SHP77 (cell line): ENCODE measurements at places on chromosomes 3 and 15.

DNA sequence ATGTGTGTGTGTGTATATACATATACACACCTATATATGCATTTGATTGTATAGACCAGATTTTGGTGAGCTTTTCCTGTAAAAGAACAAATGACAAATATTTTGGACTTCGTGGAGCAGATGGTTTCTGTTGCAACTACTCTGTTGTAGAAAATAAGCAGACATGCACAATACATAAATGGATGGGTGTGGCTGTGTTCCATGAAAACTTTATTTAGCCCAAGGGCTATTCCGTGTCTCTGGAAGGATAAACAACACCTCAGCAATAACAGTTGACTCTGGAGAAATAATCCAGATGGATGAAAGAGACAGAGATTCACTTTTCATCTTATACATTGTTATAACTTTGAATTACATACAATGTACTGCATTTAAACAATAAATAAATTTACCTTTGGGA is 441.4 kb downstream of the CNTN3 start:
- no peak for DNase-seq

GRCh38 chr15:101159936-101160815 is 91.7 kb downstream of the CHSY1 start:
- no peak for DNase-seq

DNA sequence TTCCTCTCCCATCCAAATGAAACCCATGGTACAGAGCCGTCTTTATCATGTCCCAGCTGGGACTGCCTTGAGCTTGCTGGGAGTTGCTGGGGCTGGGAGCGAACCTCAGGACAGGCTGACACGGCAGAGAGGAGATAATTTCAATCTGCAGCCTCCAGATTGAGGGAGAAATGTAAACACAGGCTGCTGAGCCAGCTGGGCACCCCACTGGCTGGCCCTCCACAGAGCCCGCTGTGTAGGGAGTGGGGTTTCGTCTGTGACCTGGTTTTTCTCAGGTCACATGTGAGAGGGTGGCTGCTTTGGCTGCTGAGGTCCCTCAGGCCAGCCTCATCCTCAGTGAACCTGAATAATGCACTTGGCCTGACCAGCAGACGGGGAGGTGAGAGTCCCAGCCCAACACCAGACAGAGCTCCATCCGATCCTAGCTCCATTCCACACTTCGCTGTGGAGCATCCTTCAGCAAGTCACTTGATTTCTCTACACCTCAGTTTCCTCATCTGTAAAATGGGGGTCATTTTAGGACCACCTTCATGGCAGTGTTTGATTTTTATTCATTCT is 121.6 kb upstream of the MRPS22 start:
- no peak for DNase-seq

- DNase-seq = no peak
Measured at GRCh38 chr3:102193255-102193654, 241.6 kb upstream of the ZPLD1 start.

GRCh38 chr3:65277798-65278197 is 590.0 kb upstream of the ADAMTS9 start:
- no peak for DNase-seq

GRCh38 chr3:5309171-5309570 is 121.7 kb downstream of the EDEM1 start:
- no peak for DNase-seq

DNA sequence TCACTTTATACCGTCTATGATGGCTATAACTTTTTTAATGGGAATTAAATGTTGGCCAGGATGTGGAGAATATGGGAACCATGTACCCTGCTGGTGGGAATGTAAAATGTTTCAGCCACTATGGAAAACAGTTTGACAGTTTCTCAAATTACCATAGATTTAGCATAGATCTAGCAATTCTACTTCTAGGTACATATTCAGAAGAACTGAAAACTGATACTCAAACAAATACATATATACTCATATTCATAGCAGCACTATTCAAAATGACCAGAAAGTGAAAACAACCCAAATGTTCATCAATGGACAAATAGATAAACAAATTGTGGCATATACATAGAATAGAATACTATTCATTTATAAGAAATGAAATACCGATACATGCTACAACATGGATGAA is 539.4 kb downstream of the IGSF11 start:
- DNase-seq = no peak

- DNase-seq = no peak
Measured at GRCh38 chr3:134351427-134351826, 22.8 kb downstream of the AMOTL2 start.

- DNase-seq = no peak
Measured at GRCh38 chr3:129773691-129774663, 119.5 kb downstream of the TMCC1 start.

DNA sequence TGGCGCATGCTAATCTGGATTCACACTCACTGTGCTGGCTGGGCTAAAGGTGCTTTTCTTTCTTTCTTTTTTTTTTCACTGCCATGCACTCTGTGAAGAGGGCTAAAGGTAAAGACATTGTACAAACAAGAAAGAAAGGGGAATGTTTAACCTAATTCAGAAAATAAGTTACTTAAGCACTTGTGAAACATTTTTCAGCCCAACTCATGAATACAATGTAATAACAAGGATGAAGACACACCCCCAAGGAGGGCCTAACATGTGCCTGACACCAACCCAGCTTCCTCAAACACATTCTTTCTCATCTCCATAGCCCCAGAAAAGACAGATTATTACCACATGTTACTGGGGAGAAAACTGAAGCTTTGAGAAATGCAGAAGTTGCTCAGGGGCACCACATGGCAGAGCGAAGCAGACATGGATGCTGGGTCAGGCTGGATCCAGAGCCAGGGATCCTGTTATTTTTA is 5.7 kb downstream of the STIMATE start:
- no peak for DNase-seq

- no peak for DNase-seq
Measured at GRCh38 chr15:69484837-69485236, 32.2 kb downstream of the RPLP1 start.

- DNase-seq = peak; percentile 63
Measured at GRCh38 chr3:50807266-50807665, 132.5 kb downstream of the DOCK3 start.

- DNase-seq = no peak
Measured at GRCh38 chr3:154779571-154779970, 300.5 kb upstream of the MME start.

DNA sequence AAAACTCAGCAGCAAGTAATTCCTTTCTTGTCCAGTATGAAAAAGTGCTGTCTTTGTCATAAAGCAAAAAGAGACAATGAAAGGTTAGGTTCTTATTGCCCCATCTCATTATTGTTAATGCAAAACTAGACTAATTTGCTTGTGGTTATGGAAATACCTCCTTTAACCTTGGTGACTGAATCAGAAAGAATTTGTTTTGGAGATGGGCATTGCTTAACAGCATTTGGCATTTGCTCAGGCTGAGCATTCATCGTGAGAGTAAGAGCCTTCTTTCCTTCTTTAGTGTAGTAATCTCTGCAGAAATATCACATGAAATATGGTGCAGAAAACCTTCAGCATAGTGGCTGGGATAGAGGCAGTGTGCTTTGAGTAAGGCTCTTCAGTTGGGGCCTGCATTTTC is 103.1 kb downstream of the CNTN6 start:
- DNase-seq = no peak

- DNase-seq = no peak
Measured at GRCh38 chr15:70266412-70267121, 168.8 kb upstream of the TLE3 start.

- no peak for DNase-seq
Measured at GRCh38 chr3:10753964-10754363, 62.1 kb upstream of the SLC6A11 start.

- no peak for DNase-seq
Measured at GRCh38 chr15:71951134-71951533, 140.8 kb downstream of the NR2E3 start.

DNA sequence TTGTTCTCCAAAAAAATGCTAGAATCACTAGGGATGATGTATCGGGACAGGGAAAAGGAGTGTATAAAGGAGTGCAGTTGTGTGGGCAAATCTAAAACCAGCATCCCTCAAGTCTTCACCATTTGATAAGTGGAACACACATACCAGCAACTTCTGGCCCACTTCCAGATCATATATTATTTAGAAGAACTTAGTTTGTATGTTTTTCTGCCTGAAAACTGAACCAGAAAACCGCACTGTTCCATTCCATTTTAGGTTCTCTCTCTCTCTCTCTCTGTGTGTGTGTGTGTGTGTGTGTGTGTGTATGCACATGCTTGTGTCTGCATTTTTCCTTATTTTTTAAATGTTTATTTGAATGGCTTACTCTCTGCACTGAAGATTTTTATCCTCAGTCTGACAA is 93.5 kb downstream of the SERPINI1 start:
- DNase-seq = no peak

GRCh38 chr3:147361454-147362420 is 44.6 kb downstream of the ZIC4 start:
- DNase-seq = peak; percentile 1

DNA sequence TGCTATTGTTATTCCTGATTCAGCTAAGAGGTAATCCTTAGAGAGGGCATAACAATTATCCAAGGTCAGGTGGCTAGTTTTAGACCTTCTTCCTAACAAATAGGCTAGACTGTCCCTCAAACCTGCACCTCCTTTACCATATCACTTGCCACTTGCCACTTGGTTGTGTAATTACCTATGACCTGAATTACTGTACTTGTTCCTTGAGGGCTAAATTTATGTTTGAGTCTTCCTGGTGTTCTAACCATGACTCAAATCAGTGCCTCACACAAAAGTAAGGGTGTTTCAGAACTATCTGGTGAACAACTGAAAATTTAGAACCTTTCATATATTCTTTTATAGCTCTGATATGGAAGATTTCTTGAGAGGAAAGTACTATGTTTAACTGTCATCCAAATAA is 365.8 kb upstream of the SEMA6D start:
- DNase-seq = no peak

- DNase-seq = no peak
Measured at GRCh38 chr15:40114218-40114617, 5.5 kb upstream of the BMF start.

DNA sequence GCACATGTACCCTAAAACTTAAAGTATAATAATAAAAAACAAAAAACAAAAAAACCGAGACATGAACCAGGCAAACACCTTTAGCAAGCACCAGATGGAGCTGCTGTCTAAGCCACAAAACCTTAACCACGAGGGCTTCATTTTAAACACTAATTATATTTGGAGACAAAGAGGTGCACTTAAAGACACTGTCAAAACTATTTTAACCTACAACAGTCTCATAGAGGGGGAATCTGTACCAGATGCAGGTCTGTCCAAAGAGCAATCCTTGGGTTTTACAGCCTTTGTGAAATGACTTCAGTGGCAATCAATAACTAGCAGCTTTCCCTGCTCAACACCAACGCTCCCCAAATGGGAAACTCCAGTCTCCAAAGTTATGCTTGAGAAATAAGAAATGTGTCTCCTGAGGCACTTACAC is 115.7 kb upstream of the TSPAN3 start:
- no peak for DNase-seq

GRCh38 chr3:11434563-11435096 is 162.4 kb downstream of the ATG7 start:
- no peak for DNase-seq

DNA sequence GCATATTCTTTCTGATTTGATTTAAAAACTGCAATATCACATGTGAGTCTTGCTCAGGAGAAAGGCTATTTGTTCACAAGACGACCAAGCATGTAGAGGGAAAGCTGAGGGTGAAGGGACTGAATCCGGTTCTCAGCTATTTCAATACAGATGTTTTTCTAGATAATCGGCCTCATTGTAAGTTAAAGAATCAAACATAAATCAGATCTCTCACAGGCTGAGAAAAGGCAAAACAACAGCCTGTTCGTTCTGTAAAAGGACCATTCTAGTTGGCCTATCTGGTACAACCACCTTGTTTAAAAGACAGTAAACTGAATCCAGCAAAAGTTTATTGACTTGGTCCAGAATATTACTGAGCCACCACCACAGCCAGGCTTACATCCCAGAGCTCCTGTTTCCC is 1045.7 kb upstream of the CFAP20DC start:
- no peak for DNase-seq

DNA sequence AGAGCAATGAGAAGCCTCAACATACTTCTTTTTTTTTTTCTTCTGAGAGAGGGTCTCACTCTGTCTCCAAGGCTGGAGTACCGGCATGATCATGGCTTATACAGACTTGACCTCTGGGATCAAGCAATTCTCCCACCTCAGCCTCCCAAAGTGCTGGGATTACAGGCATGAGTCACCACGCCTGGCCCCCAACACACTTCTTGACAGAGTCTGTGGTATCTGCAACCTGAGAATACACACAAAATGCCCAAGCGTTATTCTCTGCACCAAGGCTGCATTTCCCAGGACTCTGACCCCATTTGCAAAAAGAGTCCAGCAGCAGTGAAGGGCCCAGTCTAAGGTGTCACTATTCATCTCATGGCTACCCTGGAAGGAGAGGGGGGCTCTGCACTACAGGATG is 42.7 kb upstream of the BLM start:
- DNase-seq = no peak

- peak; percentile 33 for DNase-seq
Measured at GRCh38 chr15:42385206-42385979, 26.1 kb downstream of the CAPN3 start.

DNA sequence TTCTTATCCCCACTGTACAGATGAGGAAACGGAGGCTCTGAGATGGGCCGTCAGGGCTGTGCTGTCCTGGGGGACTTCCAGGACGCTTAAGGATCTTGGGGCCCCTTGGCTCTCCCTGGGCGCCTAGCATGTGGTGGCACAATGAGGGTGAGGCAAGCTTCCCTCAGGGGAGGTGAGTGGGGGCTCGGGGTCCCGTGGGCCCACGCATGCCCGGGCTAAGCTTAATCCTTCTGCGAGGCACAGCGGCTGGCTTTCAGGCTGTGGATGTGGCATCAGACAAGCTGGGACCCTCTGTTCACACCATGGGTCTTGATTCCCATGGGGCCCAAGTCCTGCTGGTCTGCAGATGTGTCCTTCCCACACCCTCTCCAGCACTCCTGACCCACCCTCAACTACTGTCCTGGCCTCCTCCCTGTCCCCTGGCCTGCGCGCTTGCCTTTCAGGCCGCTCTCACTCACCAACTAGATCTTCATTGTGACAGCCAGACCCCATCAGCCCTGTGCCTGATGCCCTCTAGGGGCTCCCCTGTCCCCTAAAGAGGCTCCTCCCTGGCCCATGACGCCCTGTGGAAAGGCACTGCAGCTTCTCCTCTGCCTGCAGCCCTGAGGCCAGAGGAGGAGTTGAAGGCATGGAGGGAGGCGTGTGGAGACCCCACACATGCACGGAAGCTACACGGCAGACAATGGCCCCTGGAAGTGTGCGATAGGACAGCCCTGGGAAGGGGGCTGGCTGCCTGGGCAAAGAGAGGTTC is 11.3 kb downstream of the DUSP7 start:
- DNase-seq = no peak

GRCh38 chr15:96327155-96327741 is 3.3 kb upstream of the NR2F2 start:
- peak; percentile 31 for DNase-seq

DNA sequence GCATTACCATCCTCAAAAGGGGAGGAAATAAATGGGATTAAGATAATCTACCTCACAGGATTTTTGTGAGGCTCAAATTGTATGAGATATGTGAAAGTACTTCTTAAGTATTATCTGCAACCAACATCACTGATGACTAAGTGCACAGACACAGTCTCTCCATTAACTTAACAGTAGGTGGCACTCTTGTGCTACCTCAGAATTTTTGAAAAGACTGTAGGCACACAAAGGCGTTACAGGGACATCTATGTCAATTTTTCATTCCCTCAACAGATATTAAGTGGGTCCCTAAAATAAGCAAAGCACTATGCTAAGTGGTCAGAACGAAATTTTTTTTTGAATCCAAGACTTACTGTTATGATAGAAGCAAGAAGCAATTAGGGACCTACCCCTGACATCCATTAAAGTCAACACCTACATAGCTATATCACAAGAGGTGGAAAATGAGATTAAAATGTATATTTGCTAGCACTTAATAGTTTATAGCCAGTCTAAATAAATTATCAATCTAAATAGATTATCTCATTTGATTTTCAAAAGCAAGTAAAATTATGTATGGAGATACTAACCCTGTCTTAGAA is 52.9 kb downstream of the RYK start:
- DNase-seq = peak; percentile 29
